Central memory CD4-positive, alpha-beta T cell (primary cell): ENCODE measurements at places on chromosomes 5 and 9.

DNA sequence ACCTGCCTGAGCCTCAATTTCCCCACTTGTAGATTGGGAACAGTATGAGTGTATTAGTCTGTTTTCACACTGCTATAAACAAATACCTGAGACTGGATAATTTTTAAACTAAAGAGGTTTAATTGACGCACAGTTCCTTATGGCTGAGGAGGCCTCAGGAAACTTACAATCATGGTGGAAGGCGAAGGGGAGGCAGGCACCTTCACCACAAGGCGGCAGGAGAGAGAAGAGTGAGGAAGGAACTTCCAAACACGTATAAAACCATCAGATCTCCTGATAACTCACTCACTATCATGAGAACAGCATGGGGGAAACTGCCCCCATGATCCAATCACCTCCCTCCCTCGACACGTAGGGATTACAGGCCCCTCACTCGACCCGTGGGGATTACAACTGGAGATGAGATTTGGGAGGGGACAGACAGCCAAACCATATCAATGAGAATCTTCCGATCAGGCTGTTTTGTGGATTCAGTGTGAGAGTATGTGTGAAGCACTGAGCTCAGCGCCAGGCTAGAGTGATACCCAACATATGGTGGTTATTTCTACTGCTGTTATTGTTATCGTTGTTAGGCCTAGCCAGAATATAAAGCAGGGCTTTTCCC lies 14.6 kb upstream of the LMX1B start:
- DNase-seq: no peak

DNA sequence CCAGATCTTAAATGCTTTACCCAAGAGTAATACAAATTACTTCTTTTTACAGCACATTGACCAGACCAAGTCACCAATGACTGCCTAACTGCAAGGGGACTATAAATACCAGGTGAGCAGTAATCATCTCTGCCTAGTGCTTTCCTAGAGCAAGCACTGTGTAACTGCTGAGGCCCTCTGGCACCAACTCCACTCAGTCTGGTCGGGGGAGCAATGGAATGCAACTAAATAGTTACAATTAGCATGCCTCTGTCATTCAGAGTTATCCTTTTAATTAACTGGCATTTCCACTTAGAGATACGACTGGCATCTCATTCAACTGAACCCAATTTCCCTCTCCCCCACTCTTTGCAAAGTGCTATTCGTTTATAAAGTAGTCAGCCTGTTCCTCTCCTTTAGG lies 1309.1 kb upstream of the DMAC1 start:
- no peak for DNase-seq

DNA sequence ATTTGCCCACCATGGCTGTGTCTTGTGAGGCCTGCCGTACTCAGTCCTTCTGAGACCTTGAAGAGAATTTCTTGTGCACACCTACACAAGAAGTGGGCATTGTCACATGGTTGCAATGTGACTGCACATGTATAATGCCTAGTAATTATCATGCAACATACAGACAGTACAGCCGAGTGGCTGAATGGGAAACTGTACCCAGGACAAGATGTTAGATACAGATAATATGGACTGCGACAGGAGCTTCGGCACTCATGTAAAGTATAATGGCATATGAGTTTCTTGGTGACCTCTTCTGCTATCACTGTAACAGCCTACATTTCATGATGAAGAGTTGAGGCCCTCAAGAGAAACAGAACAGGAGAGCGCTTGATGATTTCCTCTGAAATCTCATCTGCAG lies 4.8 kb upstream of the PRKACG start:
- no peak for DNase-seq

GRCh38 chr9:97388721-97389238 lies 23.1 kb upstream of the TDRD7 start:
- peak; percentile 18 for DNase-seq

DNA sequence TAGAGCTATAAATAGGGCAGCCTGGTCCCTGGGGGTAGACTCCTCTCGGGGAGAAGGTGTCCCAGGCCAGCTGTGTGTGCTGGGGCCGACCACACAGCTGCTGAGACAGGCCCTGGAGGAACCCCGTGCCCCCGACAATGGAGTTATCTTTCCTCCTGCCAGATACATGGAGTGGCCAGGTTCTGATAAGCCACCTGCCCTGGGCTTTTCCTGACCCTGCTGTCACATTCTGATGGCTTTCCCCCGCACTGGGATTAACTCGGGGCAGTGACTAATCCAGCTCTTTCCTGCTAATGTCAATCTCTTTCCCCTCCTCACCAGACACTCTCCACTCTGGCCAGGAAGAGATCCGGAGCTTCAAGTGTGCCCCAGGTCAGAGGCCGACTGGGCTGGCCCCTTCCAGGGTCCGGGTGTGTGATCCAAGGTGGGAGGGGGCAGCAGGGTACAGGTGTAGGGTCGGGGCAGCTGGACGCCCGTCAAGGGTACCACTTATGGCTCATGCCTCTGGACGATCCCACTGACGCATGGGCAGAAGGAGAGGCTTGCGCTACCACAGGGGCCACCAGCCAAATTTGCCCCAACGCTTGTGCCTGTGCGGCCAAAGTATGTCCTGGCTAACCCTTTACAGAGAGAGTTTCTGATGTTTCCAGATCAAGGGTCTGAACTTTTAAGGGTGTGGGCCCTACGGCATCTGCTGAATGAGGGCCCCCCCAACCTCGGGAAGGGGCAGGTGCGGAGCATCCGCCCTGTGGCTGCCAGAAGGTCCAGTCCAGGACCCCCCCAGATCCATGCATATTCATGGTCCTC lies 20.6 kb upstream of the COL5A1 start:
- DNase-seq: no peak

- DNase-seq: peak; percentile 29
Observed at GRCh38 chr5:151155775-151156506, 1.6 kb downstream of the ANXA6 start.

GRCh38 chr5:78537411-78537810 lies 111.2 kb downstream of the LHFPL2 start:
- DNase-seq: no peak

GRCh38 chr5:172786736-172787462 lies 15.9 kb upstream of the DUSP1 start:
- DNase-seq: no peak

GRCh38 chr5:153404747-153405146 lies 85.7 kb upstream of the GRIA1 start:
- no peak for DNase-seq

GRCh38 chr9:95005278-95006143 lies 279.0 kb downstream of the AOPEP start:
- no peak for DNase-seq

- DNase-seq: no peak
Observed at GRCh38 chr9:72749276-72749675, 203.6 kb downstream of the ALDH1A1 start.

DNA sequence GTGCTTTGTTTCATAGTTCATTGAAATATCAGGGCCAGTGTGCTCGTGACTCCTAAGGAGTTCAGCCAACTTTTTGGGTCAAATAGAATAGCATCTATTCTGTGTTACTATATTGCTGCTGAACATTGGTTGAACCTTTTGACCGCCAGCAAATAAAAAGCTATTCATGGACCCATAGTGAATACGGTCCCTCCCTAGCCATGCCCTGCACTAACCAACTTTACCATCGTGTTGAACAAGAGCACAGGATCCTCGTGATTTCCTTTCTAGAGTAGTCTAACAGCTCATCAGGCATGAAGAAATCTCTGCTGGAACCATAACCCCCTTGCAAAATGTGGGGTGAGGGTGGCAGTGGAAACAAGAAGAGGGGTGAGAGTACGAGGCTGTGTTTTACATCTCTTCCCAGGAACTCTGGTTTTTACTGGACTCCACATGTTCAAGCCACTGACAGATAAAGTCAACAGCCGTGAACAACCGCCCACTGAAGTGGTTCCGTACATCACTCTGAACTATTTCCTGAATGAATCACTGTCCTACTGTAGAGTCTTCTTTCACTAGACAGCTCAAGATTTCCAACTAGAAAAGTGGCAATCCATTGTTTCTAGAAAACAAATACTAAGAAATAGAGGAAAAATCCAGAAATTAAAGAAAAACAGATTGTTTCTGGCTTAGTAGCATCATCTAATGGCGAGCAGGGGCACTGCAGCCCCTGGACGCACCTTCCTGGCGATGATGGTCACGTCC lies 70.1 kb upstream of the SPATA31E1 start:
- no peak for DNase-seq
